ENCODE measurements at places on chromosomes 1 and 21.

- DNase-seq = no peak
Measured at GRCh38 chr21:37821786-37822450, 94.3 kb downstream of the KCNJ6 start.

- no peak for DNase-seq
Measured at GRCh38 chr1:8651236-8651890, 166.1 kb downstream of the RERE start.

DNA sequence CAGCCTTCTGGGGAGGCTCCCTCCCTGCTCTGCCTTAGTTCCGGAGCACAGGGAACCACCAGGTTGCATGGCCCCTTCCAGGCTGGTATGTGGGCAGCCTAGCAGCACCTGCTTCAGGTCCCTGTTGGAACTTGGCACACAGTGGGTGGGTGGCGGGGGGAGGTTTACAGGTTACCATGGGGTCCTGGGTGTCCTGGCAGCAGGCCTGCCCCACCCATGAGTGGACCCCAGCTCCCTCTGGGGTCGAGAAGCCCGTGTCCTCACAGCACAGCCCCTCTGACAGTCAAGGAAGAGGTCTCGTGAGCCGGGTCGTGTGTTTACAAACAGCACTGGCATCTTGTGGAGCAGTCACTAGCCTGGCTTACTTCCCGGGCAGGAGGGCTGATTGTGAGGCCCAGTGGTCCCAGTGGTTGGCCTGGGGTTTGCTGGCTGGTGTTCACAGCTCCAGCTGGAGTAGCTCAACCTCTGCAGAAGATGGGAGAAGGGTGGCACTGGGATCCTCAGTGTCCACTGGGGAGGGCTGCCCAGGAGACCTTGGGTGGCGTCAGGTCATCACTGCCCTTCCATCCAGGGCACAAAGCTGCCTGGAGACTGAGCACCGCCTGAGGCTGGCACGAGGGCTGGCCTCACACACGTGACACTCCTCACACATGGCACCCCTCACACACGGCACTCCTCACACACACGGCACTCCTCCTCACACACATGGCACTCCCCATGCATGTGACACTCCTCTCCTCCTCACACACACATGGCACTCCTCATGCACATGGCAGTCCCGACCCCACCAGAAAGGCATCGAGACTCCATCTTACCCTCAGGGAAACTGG lies 100.9 kb downstream of the RIPK4 start:
- no peak for DNase-seq

GRCh38 chr1:224873434-224874369 lies 55.8 kb upstream of the DNAH14 start:
- no peak for DNase-seq

DNA sequence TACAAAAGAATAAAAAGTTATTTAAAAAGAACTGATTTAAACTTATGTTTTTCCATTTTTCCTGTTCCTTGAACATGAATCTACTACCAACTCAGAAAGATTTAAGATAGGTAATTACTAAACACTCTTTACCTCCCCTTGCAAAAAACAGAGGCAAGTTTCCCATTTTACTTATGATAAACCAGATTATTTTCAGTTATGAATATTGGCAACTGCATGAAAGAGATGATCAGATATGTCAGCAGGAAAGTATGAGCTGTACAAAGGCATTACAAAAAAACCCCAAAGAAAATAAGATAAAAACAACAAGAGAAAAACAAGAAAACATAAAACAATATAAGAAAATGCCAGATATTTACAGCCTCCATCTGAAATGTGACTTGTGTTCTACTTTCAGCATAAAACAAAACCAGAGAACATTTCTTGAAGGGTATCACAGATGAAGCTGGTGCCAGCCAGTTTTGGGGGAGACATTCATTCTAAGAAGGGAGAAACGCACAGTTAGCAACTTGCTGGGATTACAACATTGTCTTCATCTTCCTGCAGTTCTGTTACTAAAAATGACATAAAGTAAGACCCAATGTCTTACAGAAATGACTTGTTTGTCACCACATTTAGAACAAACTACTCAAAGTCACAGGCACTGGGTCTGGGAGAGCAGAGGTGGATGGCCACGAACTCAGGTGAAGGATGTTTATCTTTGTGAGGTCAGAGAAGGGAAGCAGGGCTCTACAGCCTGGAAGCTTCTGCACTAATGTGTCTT lies 19.1 kb downstream of the ZC3H12A start:
- no peak for DNase-seq

GRCh38 chr1:240258910-240259309 lies 167.2 kb downstream of the FMN2 start:
- no peak for DNase-seq

GRCh38 chr1:41813755-41814745 lies 104.7 kb downstream of the HIVEP3 start:
- DNase-seq = no peak

GRCh38 chr1:167440345-167440744 lies 78.0 kb downstream of the CD247 start:
- DNase-seq = no peak

- peak; percentile 86 for DNase-seq
Measured at GRCh38 chr1:204446413-204447111, 34.9 kb upstream of the PPP1R15B start.

DNA sequence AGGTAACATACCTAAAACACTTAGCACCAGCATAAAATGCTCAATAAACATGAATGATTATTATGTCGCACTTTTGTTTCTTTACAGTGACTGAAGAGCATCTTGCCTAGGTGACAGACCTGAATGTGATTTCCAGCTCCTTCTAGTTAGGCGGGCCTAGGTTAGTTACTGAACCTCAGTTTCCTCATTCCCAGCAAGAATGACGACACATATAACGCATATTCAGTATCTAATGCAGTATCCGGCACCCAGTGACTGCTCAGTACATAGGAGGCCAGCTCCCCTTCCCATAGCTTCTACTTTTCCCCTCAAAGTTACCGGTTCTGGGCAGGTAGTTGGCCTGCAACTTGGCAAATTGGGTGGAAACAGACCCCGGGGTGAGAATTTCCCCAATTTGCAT lies 763 bp downstream of the AUNIP start:
- DNase-seq = no peak

DNA sequence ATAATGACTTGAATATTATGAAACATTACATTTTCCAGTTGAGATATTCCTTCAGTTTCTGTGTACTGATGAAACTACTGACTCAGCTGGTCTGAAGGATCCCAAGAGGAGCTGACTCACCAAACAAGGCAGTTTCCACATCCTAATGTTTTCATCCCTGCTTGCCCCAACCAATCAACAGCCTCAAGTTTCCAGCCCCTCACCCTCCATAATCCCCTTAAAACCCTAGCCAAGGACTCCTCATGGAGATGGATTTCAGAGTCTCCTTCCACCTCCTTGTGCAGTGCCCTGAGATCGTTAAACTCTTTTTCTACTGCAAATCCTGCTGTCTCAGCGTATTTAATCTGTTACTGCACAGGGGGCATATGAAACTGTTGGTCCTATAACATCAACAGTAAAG lies 83.1 kb upstream of the HAO2 start:
- no peak for DNase-seq

DNA sequence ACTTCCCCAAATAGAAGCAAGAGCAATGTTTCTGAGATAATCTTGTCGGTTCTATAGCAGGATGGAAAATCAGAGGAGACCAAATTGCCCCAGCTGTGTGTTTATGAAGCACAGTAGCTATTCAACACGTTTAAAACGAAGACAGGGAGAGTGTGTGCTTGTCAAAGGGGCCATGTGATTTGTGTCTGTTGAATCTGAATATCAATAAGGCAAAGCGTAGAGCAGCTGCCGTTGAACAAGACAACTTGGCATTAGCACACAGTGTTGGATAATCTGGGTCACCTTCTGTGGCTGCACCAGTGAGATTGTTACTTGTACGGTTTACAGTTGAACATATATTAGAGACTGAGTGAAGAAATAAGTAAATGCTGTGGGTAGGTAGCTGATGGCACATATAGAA lies 1.0 kb downstream of the CRB1 start:
- DNase-seq = peak; percentile 23

GRCh38 chr1:20932437-20932977 lies 145.4 kb upstream of the HP1BP3 start:
- no peak for DNase-seq

DNA sequence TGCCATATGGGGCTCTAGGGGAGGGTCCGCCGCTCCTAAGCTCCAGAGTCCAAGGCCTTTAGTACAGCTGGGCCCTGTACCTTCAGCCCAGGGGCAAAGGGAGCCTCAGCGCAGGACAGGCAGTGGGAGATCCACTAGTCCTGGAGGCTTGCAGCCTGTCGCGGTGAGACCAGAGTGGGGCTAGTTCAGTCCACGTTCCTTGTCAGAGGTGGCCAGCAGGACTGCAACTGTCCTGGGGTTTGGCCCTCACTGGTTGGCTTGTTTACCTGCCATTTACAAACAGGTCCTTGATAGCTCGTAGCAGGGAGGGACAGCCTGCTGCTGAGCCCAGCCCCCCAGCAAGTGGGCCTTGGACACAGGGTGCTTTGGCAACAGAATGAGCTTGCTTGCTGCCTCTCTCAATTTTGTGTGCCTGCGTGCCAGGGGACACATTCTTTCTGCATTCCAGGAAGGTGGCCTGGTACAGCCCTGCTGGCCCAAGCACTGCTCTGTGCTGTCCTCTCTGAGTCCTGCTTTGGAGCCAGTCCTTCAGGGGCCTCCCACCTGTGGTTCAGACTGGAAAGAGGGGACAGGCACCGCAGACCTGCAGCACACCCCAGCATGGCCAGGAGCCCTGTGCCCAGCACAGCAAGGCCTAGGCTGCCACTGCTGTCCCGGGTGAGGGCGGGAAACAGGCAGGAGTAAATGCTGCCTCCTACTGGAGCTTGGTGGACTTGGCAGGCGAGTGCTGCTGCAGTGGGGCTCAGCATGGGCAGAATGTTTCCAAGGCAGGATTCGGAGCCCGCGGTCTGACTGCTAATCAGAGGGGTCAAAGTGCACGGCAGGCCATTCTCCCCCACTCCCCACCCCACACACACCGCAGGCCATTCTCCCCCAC lies 15.2 kb downstream of the H6PD start:
- DNase-seq = peak; percentile 70

- no peak for DNase-seq
Measured at GRCh38 chr1:48082271-48082962, 85.2 kb upstream of the TRABD2B start.

GRCh38 chr1:54229281-54229891 lies 29.4 kb downstream of the MRPL37 start:
- DNase-seq = no peak

DNA sequence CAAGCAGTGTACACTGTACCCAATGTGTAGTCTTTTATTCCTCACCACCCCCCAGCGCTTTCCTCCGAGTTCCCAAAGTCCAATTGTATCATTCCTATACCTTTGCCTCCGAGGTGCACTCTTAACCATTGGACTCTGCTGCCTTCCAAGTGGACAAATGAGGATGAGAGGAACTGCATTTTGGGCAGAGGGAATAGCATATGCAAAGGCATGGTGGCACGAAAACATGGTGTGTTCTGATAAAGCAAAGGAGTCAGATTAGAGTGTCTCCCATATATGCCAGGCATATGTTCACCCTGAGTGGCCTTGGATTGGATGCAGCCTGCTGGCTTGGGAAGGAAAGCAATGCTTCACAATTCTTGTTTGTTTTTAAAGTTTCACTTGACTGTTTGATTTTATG lies 25.5 kb downstream of the FGGY start:
- no peak for DNase-seq

- DNase-seq = no peak
Measured at GRCh38 chr1:8285103-8285502, 32.8 kb upstream of the SLC45A1 start.

All from NCI-H510A (cell line).